Fibroblast of lung (primary cell): ENCODE measurements at places on chromosomes 4 and X. TPM values are rescaled to one million over a fixed set of nuclear protein-coding genes. Genes with fewer than 3 reads are reported as not detected.

GRCh38 chr4:10762561-10762960 lies 78.0 kb upstream of the CLNK start:
- H3K4me1 ChIP-seq: peaks cover 2% of the 10 kb centered on the region
- no peak overlapping the region for H3K27ac ChIP-seq
- H3K4me3 ChIP-seq: no peak overlapping the region
- peak; percentile 99 for DNase-seq
- H3K36me3 ChIP-seq: no peaks in the 10 kb centered on the region

DNA sequence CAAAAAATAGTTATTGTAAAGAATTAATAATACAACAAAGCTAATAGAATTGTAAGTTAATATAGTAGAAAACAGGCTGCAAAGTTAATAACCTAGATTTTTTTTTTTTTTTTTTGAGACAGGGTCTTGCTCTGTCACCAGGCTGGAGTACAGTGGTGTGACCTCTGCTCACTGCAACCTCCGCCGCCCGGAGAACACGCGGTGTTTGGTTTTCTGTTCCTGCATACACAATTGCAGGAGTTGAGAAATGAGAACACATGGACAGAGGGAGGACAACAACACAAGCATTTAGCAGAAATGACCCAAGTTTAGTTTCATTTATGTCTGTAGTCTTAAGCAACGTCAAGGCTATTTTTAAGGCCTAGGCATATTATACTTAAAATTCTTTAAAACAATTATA lies 145.9 kb upstream of the PCDH10 start:
- no peaks in the 10 kb centered on the region for H3K36me3 ChIP-seq
- no peaks in the 10 kb centered on the region for H3K27me3 ChIP-seq
- no peak overlapping the region for H3K27ac ChIP-seq
- H3K4me1 ChIP-seq: no peaks in the 10 kb centered on the region

DNA sequence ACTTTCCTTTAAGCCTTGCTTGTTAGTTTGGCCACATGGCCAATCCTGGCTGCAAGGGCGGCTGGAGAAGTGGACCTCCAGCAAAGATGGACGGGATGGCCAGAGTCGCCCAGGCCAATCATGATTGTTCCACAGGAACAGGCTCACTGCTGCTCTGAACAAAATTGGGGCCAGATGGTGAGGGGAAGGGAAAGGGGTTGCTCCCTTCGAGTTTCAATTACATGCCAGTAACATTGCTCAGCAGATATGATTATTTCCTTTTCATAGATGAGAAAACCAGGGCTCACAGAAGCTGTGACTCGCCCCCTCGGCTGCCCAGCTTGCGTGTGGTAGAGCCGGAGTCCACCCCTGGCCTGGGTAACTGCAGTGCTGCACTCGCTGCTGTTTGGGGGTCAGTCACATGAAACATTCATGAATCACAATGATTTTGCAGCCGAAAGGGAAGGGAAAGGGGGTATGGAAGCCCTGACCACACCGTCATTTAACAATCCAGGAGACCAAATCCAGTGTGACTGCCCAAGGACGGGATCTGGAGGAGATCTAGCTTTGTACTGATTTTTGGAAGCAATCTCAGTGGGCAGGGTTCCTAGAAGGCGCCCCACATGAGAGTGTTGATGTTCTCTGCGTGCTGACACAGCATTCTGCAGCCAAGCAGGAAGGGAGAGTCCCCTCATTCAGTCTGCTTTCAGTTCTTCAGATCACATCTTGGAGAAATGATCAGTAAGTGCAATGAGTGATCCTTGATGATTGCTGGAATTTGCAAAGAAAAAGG lies 77.3 kb upstream of the MSX1 start:
- no peaks in the 10 kb centered on the region for H3K36me3 ChIP-seq
- no peaks in the 10 kb centered on the region for H3K27me3 ChIP-seq
- peak overlapping the region; percentile 79 for H3K27ac ChIP-seq
- H3K4me1 ChIP-seq: peaks cover 11% of the 10 kb centered on the region

- no peak overlapping the region for H3K4me3 ChIP-seq
- no peaks in the 10 kb centered on the region for H3K27me3 ChIP-seq
- DNase-seq: no peak
These were observed 32.5 kb upstream of the AADAT start for GRCh38 chr4:170122252-170122651.

The CPZ gene
- 7.1 and 20.8 TPM in 2 replicates for total RNA-seq

The SUPT20HL1 gene
- not detected in 2 replicates for total RNA-seq

DNA sequence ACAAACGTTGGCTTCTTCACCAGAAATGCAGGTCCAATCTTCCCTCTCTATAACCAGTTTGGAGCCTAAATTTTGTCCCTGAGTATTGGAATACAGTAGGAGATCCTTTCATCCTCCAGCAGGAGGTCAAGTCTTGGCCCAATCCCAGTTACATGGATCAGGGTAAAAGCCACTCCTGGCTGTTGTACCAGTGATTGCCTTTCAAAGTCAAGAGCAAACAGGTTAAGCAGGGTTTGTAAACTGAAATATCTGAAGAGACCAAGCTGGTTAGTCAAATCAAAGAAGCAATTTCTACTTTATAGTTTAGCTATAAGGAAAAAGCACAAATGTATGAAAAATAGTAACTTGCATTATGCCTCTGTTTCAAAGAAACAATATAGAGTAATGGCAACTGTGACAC lies 329.4 kb downstream of the NAF1 start:
- H3K36me3 ChIP-seq: no peaks in the 10 kb centered on the region
- no peak overlapping the region for H3K4me3 ChIP-seq
- no peak overlapping the region for H3K27ac ChIP-seq
- no peaks in the 10 kb centered on the region for H3K4me1 ChIP-seq
- DNase-seq: no peak
- no peaks in the 10 kb centered on the region for H3K27me3 ChIP-seq

The CTAG1B gene
- total RNA-seq: not detected in 2 replicates

DNA sequence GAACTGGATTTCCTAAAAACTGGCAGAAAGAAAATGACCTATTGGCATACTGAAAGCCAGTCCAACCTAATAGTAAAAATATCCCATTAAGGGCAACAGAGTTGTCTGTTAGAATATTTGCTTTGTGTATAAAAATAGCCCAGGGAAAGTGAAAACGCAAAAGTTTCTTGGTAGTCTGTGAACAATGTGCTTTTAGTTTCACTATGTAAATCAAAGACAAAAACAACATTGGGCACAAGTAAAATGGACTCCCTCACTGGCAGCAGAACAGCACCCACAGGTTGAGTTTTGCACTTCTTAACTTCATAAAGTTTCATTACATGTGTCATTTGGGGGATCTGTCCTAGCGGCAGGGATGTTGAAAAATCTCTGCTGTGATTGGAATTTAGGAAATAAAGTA lies 4.3 kb upstream of the FGG start:
- DNase-seq: no peak
- no peaks in the 10 kb centered on the region for H3K36me3 ChIP-seq
- H3K4me3 ChIP-seq: no peak overlapping the region
- no peaks in the 10 kb centered on the region for H3K27me3 ChIP-seq
- no peaks in the 10 kb centered on the region for H3K4me1 ChIP-seq

DNA sequence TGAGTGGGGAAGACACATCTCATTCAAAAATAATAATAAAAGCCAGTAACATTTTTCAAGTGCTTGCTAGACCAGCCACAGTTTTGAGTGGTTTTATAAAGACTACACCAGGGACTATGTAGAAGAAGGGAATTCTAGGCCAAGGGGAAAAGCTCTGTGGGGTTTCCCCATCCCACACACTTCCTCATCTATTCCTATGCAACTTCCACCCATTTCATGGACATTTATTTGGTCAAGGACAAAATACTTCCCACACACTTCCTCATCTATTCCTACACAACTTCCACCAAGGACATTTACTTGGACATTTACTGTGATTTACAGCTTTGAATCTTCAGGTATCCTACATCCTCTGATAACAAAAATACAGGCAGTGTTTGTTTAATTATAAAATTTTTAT lies 86.5 kb upstream of the KLF3 start:
- H3K36me3 ChIP-seq: no peaks in the 10 kb centered on the region
- H3K27ac ChIP-seq: no peak overlapping the region
- no peak overlapping the region for H3K4me3 ChIP-seq

GRCh38 chr4:133472244-133472643 lies 323.1 kb downstream of the PCDH10 start:
- H3K4me3 ChIP-seq: no peak overlapping the region
- no peak overlapping the region for H3K27ac ChIP-seq
- no peaks in the 10 kb centered on the region for H3K36me3 ChIP-seq
- DNase-seq: no peak
- H3K4me1 ChIP-seq: no peaks in the 10 kb centered on the region
- no peaks in the 10 kb centered on the region for H3K27me3 ChIP-seq

- H3K27ac ChIP-seq: no peak overlapping the region
- H3K4me3 ChIP-seq: no peak overlapping the region
- no peak for DNase-seq
- H3K27me3 ChIP-seq: no peaks in the 10 kb centered on the region
These were observed 43.4 kb downstream of the NUDT6 start for GRCh38 chr4:122879001-122879400.

DNA sequence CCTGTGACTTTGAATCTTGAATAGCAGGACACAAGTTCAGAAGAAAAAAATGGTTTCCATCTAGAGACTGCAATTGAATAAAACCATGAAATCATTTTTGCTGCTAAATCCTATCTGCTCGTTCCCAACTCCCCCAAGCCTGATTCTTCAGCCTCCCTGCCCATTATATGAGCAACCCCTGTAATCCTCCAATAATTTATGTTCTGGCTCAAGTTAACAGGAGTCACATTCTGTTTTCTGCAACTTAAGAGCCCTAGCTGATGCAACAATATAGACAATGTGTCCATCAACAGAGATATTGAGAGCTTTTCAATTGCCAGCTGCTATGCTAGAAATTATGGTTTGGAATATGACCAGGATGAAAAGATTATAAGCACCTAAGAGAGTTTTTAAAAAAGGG lies 84.1 kb downstream of the LDB2 start:
- no peaks in the 10 kb centered on the region for H3K4me1 ChIP-seq
- no peaks in the 10 kb centered on the region for H3K27me3 ChIP-seq
- H3K27ac ChIP-seq: no peak overlapping the region
- H3K4me3 ChIP-seq: no peak overlapping the region
- DNase-seq: no peak

DNA sequence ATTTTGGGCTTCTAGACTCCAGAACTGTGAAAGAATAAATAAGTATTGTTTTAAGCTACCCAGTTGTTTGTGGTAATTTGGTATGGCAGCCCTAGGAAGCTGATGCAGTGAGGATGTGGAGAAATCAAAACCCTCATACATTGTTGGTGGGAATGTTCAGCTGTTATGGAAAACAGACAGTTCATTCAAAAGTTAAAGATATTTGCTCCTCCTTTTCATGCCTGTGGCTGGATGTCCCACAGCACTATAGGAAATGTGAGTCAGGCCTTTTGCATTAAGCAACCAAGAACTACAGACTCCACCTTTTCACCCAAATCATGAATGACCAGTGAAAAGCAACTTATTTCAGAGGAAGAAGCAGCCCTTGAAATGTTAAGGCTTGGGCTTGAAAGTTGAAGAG lies 6.7 kb downstream of the BBS12 start:
- peaks cover 5% of the 10 kb centered on the region for H3K4me1 ChIP-seq
- no peaks in the 10 kb centered on the region for H3K36me3 ChIP-seq
- no peaks in the 10 kb centered on the region for H3K27me3 ChIP-seq
- no peak overlapping the region for H3K27ac ChIP-seq
- no peak overlapping the region for H3K4me3 ChIP-seq

The CT45A10 gene
- not detected in 2 replicates for total RNA-seq

The VSIG1 gene
- total RNA-seq: not detected in 2 replicates

GRCh38 chr4:29578329-29578728 lies 1141.8 kb upstream of the PCDH7 start:
- no peaks in the 10 kb centered on the region for H3K4me1 ChIP-seq
- H3K27ac ChIP-seq: no peak overlapping the region
- H3K27me3 ChIP-seq: no peaks in the 10 kb centered on the region
- no peak for DNase-seq
- H3K4me3 ChIP-seq: no peak overlapping the region
- no peaks in the 10 kb centered on the region for H3K36me3 ChIP-seq

DNA sequence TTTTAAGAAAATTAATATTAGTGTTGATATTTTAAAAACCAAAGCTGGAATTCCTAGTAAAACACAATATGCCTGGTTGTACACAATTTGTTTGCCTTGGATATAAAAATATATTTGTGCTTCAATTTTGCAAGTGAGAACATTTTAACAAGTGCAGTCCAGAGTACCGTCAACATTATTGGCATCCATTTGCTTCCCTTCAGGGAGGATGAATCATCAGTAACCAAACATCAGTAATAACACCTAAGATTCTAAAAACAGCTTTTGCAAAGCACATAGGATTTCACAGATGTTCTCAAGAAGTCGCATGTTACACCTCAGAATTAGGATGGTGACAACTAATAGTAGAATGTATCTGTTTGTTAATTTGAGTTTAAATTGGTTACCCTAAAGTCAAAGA lies 262.6 kb upstream of the BMP3 start:
- no peak overlapping the region for H3K27ac ChIP-seq
- H3K4me1 ChIP-seq: no peaks in the 10 kb centered on the region
- no peak for DNase-seq
- no peaks in the 10 kb centered on the region for H3K27me3 ChIP-seq

The ARAP2 gene
- 2.3 and 3.0 TPM in 2 replicates for total RNA-seq

- no peak overlapping the region for H3K4me3 ChIP-seq
- no peaks in the 10 kb centered on the region for H3K27me3 ChIP-seq
- no peak overlapping the region for H3K27ac ChIP-seq
- DNase-seq: no peak
- no peaks in the 10 kb centered on the region for H3K36me3 ChIP-seq
- H3K4me1 ChIP-seq: no peaks in the 10 kb centered on the region
These were observed 105.9 kb downstream of the IL1RAPL1 start for GRCh38 chrX:28693101-28693500.

DNA sequence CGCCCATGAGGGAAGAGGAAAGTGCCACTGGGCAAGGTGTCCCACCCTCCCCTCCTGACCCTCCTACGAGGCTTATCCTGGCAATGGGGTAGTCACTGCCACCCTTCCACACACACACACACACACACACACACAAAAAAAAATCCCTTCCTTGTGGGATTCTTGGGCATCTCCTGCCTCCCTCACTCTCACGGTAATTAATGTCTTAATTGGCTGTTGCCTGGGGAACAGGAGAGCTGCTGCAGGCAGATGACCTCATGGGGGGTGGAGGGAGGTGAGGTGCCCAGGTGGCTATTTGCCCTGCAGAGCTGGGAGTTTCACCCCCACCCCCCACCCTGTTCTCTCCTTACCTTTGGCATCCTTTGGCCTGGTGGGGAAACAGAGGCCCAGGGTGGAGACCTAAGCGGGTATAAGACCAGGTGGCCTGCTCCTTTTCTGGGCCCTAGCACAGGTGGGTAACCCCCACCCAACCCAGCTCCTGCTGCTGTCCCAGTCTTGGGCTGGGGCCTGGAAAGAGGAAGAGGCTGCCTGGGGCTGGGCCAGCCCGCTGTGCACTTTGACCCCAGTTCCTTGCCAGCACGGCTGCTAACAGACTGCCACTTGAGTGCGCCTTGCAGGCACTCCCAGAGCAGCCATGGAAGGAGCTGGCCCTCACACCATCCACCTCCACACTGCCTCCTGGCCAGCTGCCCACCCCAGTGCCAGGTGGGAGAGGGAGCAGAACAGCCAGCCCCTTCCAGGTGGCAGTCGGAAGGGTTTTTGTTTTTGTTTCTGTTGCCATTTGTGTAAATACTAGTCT lies 12.6 kb downstream of the EFNB1 start:
- H3K4me3 ChIP-seq: no peak overlapping the region
- H3K27ac ChIP-seq: no peak overlapping the region
- H3K36me3 ChIP-seq: no peaks in the 10 kb centered on the region
- no peaks in the 10 kb centered on the region for H3K4me1 ChIP-seq

- no peaks in the 10 kb centered on the region for H3K27me3 ChIP-seq
- peak overlapping the region; percentile 53 for H3K27ac ChIP-seq
- H3K4me3 ChIP-seq: peak overlapping the region; percentile 34
These were observed 4.6 kb upstream of the KANTR start for GRCh38 chrX:53089224-53089842.

- no peaks in the 10 kb centered on the region for H3K27me3 ChIP-seq
- no peak overlapping the region for H3K27ac ChIP-seq
- DNase-seq: peak; percentile 19
- no peaks in the 10 kb centered on the region for H3K4me1 ChIP-seq
These were observed 17.2 kb downstream of the SPIN3 start for GRCh38 chrX:56978172-56978571.
